ENCODE measurements at places on chromosomes 13 and 19.
A peak's percentile ranks its signal among the peaks of the same experiment; 100 is the strongest.

- DNase-seq: no peak
These were observed 17.5 kb upstream of the FFAR2 start for GRCh38 chr19:35430409-35431144.

GRCh38 chr13:79226938-79227337 lies 179.1 kb downstream of the RBM26 start:
- DNase-seq: no peak

- no peak for DNase-seq
These were observed 80.7 kb downstream of the SLC7A1 start for GRCh38 chr13:29514720-29515310.

GRCh38 chr13:79194727-79195126 lies 211.3 kb downstream of the RBM26 start:
- DNase-seq: no peak

- peak; percentile 13 for DNase-seq
These were observed 4.7 kb downstream of the ZNF317 start for GRCh38 chr19:9144920-9145319.

- DNase-seq: peak; percentile 67
These were observed 44.2 kb downstream of the EDNRB start for GRCh38 chr13:77874406-77874805.

GRCh38 chr13:73757481-73758233 lies 376.5 kb downstream of the KLF12 start:
- peak; percentile 30 for DNase-seq

DNA sequence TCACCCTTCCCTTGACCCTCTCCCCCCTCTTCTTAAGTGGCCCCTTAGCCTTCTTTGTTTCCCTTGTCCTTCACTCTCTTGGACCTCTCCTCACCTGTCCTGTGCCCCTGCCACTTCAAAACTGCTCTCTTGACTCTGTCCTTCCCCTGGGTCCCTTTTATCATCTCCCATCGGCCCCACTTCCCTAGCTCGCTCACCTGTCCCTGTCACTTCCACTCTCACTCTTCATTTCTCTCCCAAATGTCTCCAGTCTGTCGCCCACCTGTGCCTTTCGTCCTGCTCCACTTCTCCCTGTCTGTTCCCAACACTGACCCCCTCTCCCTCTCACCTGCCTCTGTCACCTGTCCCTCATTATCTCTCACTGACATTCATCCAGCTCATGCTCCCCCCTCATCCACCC lies 699 bp downstream of the IFNL1 start:
- DNase-seq: no peak
